ENCODE measurements at places on chromosomes 7 and 10.

- DNase-seq, result peak; percentile 2
Observed at GRCh38 chr7:114088470-114088940, 169.7 kb upstream of the PPP1R3A start.

GRCh38 chr10:28127881-28128280, 129.0 kb upstream of the ODAD2 start:
- DNase-seq, result no peak

GRCh38 chr10:124591123-124591495, 129.5 kb downstream of the LHPP start:
- no peak for DNase-seq

DNA sequence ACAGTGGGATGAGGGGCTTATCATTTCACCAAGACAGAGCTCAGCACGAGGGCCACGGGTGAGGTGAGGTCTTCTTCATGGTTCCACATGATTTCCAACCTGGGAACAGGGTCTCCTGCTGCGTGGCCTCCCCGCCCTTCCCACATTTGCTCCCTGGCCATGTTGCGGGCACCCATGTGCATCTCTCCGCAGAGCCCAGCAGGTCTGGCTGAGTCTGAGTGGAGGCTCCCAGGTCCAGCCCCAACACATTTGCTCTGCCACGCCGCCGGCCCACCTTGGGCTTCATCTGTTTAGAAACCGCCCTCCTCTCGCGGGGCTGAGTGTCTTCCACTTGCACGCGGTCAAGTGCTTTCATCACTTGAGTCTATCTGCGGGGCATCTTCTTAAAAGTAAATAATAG, 14.8 kb upstream of the PRKAR1B start:
- DNase-seq, result no peak

- no peak for DNase-seq
Observed at GRCh38 chr7:108097703-108098102, 32.5 kb downstream of the LAMB4 start.

GRCh38 chr7:151759591-151760042, 117.3 kb downstream of the PRKAG2 start:
- peak; percentile 66 for DNase-seq

GRCh38 chr10:124109261-124109660, 15.9 kb upstream of the CHST15 start:
- DNase-seq, result peak; percentile 55

DNA sequence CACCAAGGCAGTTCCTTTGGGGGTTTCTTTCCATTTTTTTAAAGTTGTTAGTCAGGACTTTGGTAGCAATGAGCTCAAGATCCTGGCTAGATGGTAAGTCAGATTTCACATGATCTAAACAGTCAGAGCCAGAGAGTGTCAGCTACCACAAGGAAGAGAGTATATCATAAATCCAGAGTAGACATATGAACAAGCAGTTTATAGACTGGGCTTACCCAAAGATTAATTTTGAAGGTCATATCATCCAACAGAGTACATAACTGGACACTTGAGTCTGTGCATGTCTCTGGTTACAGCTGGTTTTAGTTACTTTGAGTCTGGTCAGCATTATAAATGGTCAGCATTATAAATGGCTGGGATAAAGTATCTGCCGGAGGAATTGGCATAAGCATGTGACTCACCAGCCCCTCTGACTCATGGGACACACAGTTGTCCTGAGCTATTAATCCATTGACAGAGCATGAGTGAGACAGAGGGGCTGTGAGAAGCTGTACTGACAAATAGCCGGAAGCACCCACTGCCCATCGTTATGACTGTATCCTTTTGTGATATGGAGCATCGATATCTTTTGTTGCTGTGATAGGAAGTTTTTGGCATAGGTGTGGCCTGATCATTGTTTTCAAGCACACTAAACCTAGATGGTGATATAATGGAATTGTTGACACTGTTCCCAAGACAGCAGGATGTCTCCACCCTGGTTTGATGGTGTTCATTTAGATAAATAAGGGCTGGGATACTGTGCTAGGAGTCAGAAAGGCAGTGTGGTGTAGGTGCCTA, 19.3 kb downstream of the PPP1R3C start:
- DNase-seq, result peak; percentile 97

DNA sequence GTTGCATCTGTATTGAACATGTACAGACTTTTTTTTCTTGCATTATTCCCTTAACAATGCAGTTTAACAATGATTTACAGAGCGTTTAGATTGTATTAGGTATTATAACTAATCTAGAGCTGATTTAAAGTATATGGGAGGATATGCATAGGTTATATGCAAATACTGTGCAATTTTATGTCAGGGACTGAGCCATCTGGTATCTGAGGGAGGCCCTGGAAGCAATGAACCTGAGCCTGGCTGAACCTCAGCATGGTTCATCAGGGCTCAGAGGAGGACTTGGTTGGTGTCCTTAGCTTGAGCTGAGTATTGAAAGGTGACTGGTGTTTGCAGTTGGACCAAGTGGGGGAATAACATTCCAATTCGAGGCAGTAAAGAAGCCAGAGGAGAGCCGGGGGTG, 4.8 kb downstream of the ADCK2 start:
- no peak for DNase-seq

DNA sequence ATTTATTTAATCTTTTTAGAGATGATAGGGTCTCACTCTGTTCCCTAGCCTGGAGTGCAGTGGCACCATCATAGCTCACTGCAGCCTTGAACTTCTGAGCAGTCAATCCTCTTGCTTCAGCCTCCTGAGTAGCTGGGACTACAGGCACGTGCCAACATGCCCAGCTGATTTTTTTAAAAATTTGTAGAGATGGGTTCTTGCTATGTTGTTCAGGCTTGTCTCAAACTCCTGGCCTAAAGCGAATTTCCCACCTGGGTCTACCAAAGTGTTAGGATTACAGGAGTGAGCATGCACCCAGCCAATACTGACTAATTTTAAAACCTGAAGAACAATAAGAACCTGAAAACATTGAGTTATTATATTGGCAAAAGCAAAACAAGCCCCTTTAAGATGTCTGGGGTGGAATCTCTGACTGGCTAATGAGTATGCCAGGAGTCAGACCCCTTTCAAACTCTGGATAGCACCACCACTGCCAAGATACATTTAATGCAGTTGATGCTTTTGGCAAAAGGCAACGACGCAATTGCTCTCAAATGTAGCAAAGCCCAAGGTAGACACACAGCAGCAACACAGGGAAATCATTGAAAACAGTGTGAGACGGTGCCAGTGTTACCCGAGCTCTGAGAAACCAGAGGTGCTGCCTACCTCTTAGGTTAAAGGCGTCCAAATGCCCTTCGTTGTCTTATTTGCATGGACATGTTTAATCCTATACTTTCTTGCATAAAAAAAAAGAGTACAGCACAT, 40.7 kb upstream of the TOMM7 start:
- no peak for DNase-seq

DNA sequence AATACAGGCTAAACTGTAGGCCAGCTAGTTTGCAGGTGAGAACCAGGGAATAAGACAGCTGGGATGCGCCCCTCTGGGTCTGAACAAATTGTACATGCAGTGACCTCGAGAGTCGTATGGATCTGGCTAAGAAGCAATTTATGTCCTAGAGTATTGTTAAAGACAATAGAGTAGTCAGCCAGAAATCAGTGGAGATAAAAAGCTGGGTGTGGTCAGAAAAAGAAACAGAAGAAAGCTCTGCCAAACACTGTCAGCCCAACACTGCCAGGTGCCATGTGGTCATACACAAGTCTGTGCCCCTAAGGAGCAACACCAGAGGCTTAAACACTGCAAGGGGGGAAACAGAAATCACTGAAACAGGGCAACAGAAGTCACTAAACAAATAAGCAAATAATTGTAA, 62.2 kb downstream of the CNOT4 start:
- no peak for DNase-seq

DNA sequence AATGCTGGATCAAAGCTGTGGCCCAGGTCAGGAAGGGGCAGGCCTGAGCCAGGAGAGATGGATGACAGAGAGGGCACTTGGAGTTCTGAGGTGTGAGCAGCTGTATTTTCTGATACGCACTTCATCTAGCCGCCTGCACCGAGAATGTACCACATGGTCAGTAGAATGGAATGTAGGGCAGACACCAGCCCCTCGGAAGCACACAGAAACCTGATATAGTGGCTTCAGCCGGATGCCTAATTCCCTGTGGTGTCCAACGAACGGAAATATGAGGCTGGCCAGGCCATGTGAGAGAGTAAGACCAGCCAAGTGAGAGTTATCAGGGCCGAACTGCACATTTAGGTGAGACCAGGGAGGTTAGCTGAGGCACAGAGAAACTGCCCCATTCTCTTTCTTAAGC, 46.7 kb upstream of the PLCE1 start:
- DNase-seq, result peak; percentile 93

GRCh38 chr7:132871419-132871818, 210.5 kb downstream of the CHCHD3 start:
- DNase-seq, result no peak

GRCh38 chr7:114890561-114890960, 31.3 kb upstream of the MDFIC start:
- no peak for DNase-seq

GRCh38 chr7:139709485-139709884, 68.3 kb downstream of the HIPK2 start:
- DNase-seq, result peak; percentile 87

DNA sequence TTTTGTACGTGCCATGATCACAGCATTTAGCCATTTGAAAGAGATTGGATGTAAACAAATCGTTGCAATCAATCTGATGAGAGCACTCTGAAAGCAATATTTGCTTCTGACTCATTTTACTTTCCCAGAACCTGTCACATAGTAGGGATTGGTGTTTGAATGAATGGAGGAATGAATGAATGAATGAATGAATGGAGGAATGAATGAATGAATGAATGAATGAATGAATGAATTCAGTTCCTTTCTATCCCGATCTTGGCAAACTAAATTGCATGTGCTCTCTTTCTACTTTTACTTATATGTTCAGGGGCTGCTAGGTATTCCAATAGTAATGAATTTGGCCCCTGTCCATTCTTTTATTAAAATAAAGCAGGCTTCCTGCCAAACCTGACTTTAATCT, 1091.7 kb upstream of the CELF2 start:
- DNase-seq, result no peak

DNA sequence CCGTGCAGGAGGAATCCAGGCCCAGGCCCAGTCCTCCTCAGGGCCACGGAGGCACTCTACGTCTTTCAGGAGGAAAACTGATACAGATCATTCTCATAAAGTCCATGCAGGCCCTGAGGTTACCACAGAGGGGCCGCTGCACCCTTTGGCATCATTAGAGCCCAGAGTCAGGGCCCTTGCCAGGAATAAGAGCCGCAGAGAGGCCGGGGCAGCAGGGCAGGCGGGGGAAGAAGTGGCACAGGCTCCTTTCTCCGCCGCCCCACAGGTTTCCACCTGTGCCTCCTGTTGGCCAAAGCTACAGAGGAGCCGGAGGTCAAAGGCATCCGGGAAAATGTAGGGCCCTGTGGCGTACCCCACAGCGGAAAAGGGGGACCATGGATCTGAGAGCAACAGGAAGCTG, 366.6 kb upstream of the SHH start:
- no peak for DNase-seq

- no peak for DNase-seq
Observed at GRCh38 chr10:128221807-128222206, 95.6 kb upstream of the MKI67 start.

DNA sequence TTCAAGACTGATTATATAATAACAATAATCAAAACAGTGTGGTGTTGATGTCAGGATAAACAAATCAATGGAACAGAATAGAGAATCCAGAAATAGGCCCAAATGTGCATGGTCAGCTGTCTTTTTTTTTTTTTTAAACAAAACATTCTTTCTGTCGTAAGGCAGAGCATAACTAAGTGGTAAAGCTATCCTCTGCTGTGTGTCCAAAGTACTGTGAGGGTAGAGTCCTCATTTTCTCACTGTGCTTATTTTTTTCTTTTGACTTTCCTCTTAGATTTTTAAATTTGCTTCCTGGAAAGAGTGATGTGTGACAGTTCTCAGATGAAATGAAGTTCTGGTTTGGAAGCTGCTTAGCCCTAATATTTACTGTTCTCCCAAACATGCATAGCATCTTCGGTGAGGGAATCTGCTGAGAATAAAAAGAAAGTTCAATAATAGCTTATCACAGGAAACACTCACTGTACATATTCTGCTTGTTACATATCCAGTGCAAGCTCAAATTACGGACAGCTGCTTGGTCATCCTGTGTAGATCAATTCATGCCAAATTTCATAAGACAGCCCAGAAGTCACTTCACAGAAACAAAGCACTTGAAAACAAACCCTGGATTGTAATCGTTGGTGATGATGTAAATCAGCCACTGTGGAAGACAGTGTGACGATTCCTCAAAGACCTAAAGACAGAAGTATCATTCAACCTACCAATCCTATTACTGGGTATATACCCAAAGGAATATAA, 423.9 kb downstream of the NEBL start:
- DNase-seq, result no peak

DNA sequence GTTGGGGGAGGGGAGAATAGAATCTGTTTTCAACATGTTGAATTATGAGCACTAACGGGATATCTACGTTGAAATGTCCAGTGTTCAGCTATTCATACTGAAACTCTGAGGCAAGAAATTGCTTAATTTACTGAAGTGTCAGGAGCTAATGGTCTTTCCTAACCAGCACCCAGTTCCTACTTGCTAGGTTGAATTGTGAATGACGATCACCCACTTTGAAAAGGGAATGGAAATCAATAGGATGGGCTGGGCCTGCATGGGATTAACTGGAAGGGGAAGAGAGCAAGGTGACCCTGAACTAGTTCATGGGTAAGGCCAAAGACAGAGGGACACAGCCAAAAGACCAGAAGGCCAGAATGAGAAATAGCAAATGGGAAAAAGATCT, 51.3 kb downstream of the HIPK2 start:
- DNase-seq, result no peak

- DNase-seq, result no peak
Observed at GRCh38 chr7:105979405-105979804, 16.3 kb downstream of the CDHR3 start.

DNA sequence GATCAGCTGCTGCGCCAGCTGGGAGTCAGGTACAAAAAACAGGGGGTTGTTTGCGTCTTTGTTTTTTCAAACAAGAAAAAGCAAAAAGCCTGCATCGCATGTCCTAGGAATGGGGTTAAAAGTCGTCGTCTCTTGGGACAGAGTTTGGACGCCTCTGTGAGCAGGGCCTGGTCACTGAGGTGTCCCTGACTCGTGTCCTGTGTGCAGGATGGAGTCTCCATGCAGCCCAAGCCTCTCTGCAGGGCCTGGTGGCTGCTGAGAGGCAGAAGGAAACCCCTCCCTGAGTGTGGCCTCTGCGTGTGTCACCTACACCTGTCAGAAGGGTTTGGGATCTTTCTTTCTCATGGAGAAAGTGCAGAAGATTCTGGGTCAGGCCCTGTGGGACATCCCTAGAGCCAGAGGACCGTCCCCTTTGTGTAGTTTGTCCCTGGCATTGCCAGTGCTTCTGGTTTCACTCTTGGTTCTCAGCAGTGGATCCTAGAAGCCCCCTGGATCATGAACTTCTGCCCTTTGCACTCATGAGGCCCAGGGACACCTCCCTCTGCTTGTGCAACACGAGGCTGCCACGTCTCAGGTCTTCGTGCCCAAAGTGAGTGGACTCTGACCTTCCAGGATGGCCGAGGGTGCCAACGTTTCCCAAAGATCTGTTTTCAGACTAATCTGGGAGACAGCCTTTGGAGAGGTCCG, 75.0 kb downstream of the PRKAG2 start:
- DNase-seq, result no peak

GRCh38 chr10:25078658-25079431, 62.4 kb downstream of the THNSL1 start:
- no peak for DNase-seq
